ENCODE measurements at places on chromosomes 16 and 17. TPM values are rescaled to one million over a fixed set of nuclear protein-coding genes. Genes with fewer than 3 reads are reported as not detected.

TMED6 gene
- not detected for total RNA-seq

DUXB gene
- not detected for total RNA-seq

CRYM gene
- total RNA-seq, result 0.36 TPM

ZNF469 gene
- total RNA-seq, result 0.03 TPM

PRKCB gene
- total RNA-seq, result 5.0 TPM

TBX6 gene
- total RNA-seq, result 0.39 TPM

QPRT gene
- total RNA-seq, result 112 TPM

DHRS7C gene
- total RNA-seq, result not detected

KRT39 gene
- total RNA-seq, result not detected

ANKRD40CL gene
- not detected for total RNA-seq

CFAP97D1 gene
- total RNA-seq, result not detected

CTRB1 gene
- not detected for total RNA-seq

DNA sequence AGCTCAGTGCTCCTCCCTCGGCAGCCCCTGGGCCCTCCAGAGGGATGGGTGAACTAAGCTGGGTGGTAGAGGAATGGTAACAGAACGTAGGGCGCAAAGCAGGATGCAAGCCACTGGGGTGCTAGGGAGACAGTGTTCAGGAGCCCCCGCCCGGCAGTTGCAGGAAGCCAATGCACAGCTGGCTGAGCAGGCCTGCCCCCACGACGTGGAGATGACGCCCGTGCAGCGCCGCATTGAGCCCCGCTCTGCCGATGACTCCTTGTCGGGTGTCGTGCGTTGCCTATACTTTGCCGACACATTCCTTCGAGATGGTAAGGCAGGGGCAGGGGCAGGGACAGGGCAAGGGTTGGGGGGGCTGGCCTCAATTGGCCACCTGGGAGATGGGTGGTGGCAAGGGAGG lies 12.9 kb downstream of the LLGL1 start:
- H3K27ac ChIP-seq, result no peak overlapping the region
- no peaks in the 10 kb centered on the region for H3K4me1 ChIP-seq
- H3K36me3 ChIP-seq, result no peaks in the 10 kb centered on the region
- no peaks in the 10 kb centered on the region for H3K27me3 ChIP-seq
- H3K4me3 ChIP-seq, result no peak overlapping the region
- no peak for DNase-seq

GRCh38 chr16:30748634-30749445 lies 615 bp downstream of the PHKG2 start:
- H3K4me3 ChIP-seq, result peak overlapping the region; percentile 90
- peak overlapping the region; percentile 68 for H3K27ac ChIP-seq
- no peaks in the 10 kb centered on the region for H3K27me3 ChIP-seq
- no peaks in the 10 kb centered on the region for H3K4me1 ChIP-seq
- DNase-seq, result peak; percentile 70

DNA sequence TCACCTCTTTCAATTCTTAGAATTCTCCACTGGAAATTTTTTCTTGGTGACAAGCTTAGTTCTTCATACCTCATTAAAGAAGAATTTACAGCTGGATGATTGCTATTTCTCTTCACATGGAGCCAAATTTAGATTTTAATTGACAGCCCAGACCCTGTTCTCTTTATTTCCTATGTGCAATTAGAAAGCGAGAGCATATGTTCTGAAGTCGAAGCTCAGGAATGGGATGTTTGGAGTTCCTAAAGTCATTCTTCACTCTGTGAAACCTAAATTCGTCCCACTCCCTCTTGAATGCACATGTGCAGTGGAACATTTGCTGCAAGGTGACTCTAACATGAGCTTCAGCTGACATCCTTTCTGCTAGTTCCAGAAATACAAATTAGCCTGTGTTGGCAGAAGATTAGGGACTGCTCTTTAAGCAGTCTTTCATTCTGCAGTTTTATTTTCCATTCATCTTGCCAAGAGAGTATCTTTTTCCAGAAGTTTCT lies 129.3 kb upstream of the KCNJ16 start:
- H3K4me1 ChIP-seq, result no peaks in the 10 kb centered on the region
- no peak for DNase-seq
- no peaks in the 10 kb centered on the region for H3K36me3 ChIP-seq
- no peaks in the 10 kb centered on the region for H3K27me3 ChIP-seq
- no peak overlapping the region for H3K27ac ChIP-seq

- no peak overlapping the region for H3K4me3 ChIP-seq
- H3K27ac ChIP-seq, result no peak overlapping the region
- no peaks in the 10 kb centered on the region for H3K36me3 ChIP-seq
- peaks cover 11% of the 10 kb centered on the region for H3K4me1 ChIP-seq
These were observed 204.9 kb upstream of the FOXF1 start for GRCh38 chr16:86305440-86305839.

DNA sequence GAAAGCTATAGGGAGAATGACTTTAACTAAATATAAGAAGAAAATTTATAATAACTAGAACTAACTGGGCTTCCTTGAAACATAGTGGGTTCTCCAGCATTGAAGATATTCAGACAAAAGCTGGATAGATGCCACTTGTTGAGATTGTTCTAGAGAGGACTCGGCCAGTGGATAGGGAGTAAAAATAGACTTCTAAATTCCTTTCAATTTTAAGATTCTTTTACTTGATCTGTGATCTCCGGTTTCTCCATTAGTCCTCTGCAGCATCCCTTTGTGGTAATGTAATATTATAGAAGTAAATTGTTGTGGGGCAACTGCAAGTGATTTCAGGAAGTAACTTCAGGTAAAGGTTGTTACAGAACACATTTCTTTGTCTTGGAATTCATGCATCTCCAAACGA lies 10.3 kb upstream of the RARA start:
- peaks cover 11% of the 10 kb centered on the region for H3K4me1 ChIP-seq
- H3K4me3 ChIP-seq, result no peak overlapping the region
- H3K36me3 ChIP-seq, result peaks cover 11% of the 10 kb centered on the region
- H3K27me3 ChIP-seq, result no peaks in the 10 kb centered on the region
- H3K27ac ChIP-seq, result no peak overlapping the region
- no peak for DNase-seq

- H3K4me3 ChIP-seq, result no peak overlapping the region
- H3K27me3 ChIP-seq, result no peaks in the 10 kb centered on the region
- DNase-seq, result no peak
- H3K36me3 ChIP-seq, result no peaks in the 10 kb centered on the region
These were observed 41.2 kb downstream of the EMP2 start for GRCh38 chr16:10539236-10539635.

GRCh38 chr17:5563456-5563855 lies 20.9 kb downstream of the NLRP1 start:
- H3K27me3 ChIP-seq, result peaks cover 4% of the 10 kb centered on the region
- no peak overlapping the region for H3K4me3 ChIP-seq
- H3K27ac ChIP-seq, result no peak overlapping the region
- H3K4me1 ChIP-seq, result no peaks in the 10 kb centered on the region

DNA sequence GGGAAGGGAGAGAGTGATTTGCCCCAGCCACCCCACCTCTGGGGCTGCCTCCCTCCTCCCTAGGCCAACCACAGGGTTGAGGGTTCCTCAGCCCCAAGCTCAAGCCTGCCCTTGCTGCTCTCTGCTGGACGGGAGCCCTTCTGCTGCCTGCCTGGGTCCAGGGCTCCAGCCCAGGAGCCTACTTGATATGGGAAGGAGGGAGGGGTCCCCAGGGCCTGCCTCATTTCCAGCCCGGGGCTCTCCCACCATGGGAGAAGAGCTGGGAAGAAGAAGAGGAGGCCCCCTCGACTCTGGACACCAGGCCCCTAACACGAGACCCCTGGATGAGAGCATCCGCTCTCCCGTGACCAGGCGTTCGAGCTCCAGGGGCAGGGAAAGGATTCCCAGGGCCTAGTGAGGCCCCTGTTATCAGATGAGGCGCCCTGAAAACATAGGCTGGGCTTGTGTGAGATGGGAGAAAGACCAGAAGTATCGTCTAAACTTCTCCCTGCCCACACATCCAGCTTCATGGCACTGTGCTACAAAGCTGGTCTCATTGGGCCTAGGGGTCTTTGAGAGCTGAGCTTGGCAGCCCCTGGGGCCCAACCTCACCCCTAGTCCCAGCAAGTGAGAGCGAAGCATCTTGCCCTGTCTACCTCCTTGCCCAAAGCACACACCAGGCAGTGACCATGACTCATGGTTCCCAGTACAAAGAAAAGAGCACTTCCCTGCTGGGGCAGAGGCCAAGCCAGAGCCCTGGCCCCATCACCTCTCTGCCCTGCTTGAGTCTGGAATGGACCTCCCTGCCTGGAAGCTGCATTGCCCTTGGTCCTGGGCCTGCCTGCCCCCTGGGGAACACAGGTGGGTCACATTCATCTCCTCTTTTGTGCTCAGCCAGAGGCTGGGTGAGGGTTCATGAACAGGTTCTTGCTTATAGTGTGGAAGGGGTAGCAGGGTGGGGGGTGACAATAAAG lies 987 bp downstream of the SLC16A5 start:
- no peaks in the 10 kb centered on the region for H3K27me3 ChIP-seq
- DNase-seq, result peak; percentile 33
- H3K4me3 ChIP-seq, result peak overlapping the region; percentile 62
- H3K4me1 ChIP-seq, result peaks cover 20% of the 10 kb centered on the region

- H3K27me3 ChIP-seq, result no peaks in the 10 kb centered on the region
- no peaks in the 10 kb centered on the region for H3K4me1 ChIP-seq
- no peaks in the 10 kb centered on the region for H3K36me3 ChIP-seq
- DNase-seq, result no peak
These were observed 19.2 kb downstream of the ATP6V0D1 start for GRCh38 chr16:67461600-67462278.

GRCh38 chr17:6072611-6073010 lies 2.4 kb downstream of the WSCD1 start:
- H3K4me1 ChIP-seq, result peaks cover 25% of the 10 kb centered on the region
- no peak for DNase-seq
- H3K27ac ChIP-seq, result no peak overlapping the region
- no peaks in the 10 kb centered on the region for H3K36me3 ChIP-seq
- peaks cover 33% of the 10 kb centered on the region for H3K27me3 ChIP-seq

DNA sequence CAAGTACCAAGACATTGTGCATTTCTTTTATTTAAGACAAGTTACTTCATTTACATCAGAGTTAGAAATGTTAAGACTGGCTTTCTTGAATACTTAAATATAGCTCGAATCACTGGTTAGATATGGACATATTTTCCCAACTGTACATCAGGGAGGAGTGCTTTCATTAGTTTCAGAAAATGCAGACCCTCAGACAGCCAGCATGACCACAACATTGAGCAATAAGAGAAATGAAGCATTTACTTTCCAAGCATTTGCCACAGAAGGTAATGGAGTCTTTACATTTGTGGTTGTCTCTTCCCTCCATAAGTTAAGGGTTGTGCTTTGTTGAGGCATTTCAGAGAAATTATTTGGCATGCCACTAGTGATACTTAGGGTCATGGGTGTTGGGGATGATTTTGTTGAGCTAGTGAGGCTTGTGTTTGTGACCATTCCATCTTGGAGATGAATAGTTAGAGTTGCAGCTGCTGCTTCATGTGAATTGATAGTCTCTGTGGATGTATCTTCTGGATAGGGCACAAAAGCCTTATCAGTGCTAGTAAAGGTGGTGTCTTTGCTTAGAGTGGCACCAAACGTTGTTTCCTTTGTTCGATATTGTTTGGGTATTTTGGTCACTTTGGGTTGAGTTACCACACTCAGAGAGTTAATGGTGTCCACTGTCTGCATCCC lies 2.1 kb downstream of the OMG start:
- H3K4me1 ChIP-seq, result peaks cover 17% of the 10 kb centered on the region
- DNase-seq, result no peak
- no peak overlapping the region for H3K4me3 ChIP-seq
- H3K36me3 ChIP-seq, result no peaks in the 10 kb centered on the region

- DNase-seq, result peak; percentile 82
- H3K4me3 ChIP-seq, result no peak overlapping the region
- H3K4me1 ChIP-seq, result peaks cover 20% of the 10 kb centered on the region
- no peak overlapping the region for H3K27ac ChIP-seq
- H3K27me3 ChIP-seq, result no peaks in the 10 kb centered on the region
These were observed 119.2 kb upstream of the CACNG5 start for GRCh38 chr17:66715745-66716156.

GRCh38 chr16:69179328-69180010 lies 7.5 kb upstream of the SNTB2 start:
- no peak overlapping the region for H3K4me3 ChIP-seq
- no peaks in the 10 kb centered on the region for H3K36me3 ChIP-seq

Data from neural progenitor cell (in vitro differentiated cells).